Activated T-cell treated with anti-CD3 and anti-CD28 coated beads, Interleukin-2, amount 50 U/mL, for 72 hours (primary cell): ENCODE measurements at places on chromosomes 13 and 19. TPM values are rescaled to one million over a fixed set of nuclear protein-coding genes. Genes with fewer than 3 reads are reported as not detected.

DNA sequence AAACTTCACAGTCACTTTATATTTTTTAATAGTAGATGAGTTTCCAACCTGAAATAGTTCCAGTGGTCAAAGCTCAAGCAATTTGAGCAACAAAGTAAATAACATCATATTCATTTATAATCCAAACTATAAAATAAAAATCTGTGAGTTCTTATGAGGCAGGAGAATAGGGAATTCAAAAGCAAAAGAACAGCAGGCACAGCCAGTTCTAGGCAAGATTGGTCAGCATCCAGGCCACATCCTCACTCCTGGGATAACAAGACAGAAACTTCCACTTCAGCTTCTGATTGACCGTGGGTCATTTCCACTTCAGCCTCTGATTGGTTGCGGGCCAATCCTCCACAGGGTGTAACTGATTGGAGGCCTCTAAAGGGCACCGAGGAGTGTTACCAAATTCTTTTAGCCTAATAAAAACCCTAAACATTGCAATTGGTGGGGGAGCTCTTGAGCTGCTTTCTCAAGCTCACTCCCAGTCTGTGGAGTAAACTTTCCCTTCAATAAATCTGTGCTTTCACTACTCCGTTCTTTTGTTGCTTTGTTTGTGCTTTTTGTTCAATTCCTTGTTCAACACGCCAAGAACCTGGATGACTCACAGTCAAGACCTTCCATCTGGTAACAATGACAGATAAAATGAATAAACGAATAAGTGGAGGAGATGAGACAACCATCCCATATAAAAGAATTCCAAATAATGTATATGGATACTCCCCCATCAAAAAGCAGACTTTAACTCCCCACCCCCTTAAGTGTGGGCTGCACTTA lies 42.6 kb upstream of the AMER2 start:
- peaks cover 12% of the 10 kb centered on the region for H3K27me3 ChIP-seq
- H3K36me3 ChIP-seq = no peaks in the 10 kb centered on the region
- H3K27ac ChIP-seq = no peak overlapping the region
- H3K4me3 ChIP-seq = no peak overlapping the region
- H3K4me1 ChIP-seq = no peaks in the 10 kb centered on the region

GRCh38 chr19:6313398-6313969 lies 19.9 kb downstream of the ACER1 start:
- no peaks in the 10 kb centered on the region for H3K36me3 ChIP-seq
- no peaks in the 10 kb centered on the region for H3K27me3 ChIP-seq
- no peak overlapping the region for H3K27ac ChIP-seq
- no peak for DNase-seq

UPF3A gene
- total RNA-seq = 81.5 TPM

DNA sequence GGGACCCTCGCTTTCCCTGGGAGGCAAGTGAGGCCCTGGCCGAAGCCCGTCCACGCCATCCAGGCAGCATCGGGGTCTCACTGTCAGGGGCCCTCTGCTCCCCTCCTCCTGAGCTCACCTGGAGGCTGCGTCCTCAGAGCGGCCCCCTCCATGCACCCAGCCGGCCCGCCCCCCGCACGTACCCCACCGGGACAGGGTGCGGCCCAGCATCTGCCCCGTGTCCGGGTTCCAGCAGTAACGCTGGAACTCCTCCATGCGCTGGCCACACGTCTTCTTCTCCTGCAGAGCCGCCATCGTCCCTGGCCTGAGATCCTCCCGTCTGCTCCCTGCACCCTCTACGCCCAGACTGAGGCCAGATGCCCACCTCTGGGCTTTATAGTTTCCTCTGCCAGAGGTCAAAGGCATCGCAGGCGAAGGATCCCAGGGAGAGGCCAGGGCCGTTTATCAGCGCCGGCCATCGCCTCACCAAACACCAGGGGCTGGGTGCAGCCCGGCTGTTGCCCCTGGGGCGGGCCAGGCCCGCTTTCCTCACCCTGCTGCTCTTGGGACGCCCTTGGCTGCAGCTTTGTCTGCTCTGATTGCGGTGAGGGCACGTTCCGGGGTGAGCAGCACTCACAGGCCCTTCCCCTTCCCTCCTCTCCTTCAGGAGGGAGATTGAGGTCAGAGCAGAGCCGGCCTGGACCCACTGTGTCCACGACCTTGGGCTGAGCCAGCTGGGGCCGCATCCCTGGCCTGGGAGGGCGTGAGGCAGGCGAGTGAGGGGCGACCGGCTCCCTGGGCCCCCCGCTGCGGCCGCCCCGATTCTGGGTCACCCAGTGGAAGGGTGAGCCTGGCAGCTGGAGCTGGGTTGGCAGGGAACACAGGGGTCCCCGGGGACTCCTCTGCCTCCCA lies at the start of gene ATP4B:
ATP4B (minus strand) TSS at position 348 of the 891 bp plus-strand sequence; CDS start at position 294, 54 bp downstream.
- no peak for DNase-seq
- no peaks in the 10 kb centered on the region for H3K27me3 ChIP-seq
- no peak within 1 kb of the TSS for H3K27ac ChIP-seq
- peaks cover 6% of the 10 kb centered on the region for H3K36me3 ChIP-seq
- H3K4me3 ChIP-seq = no peak within 1 kb of the TSS
- H3K4me1 ChIP-seq = peaks cover 13% of the 10 kb centered on the region

DNA sequence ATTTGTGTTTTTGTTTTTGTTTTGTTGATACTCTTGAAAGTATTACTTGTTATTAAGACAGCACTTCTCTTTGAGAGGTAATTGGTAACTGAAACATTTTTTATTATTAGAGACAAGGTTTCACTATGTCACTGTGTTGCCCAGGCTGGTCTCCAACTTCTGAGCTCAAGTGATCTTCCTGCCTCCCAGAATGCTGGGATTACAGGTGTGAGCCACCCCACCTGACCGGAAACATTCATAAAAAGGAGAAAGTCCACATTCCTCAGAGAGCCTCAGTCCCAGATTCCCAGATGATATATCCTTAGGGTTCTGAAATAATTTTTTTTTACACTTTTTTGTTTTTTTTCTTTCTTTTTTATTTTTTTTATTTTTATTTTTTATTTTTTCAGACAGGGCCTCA lies 2.7 kb downstream of the CARM1 start:
- H3K36me3 ChIP-seq = peaks cover under 1% of the 10 kb centered on the region
- H3K27me3 ChIP-seq = no peaks in the 10 kb centered on the region
- peaks cover 58% of the 10 kb centered on the region for H3K4me1 ChIP-seq
- H3K4me3 ChIP-seq = peak overlapping the region; percentile 60

SERP2 gene
- 1.0 TPM for total RNA-seq

SLC10A2 gene
- total RNA-seq = not detected

ANGPTL8 gene
- not detected for total RNA-seq

GRCh38 chr13:97261254-97262005 lies 39.3 kb downstream of the MBNL2 start:
- peak overlapping the region; percentile 35 for H3K27ac ChIP-seq
- peak; percentile 28 for DNase-seq
- peak overlapping the region; percentile 61 for H3K4me3 ChIP-seq

- DNase-seq = no peak
- peaks cover 27% of the 10 kb centered on the region for H3K4me1 ChIP-seq
- no peaks in the 10 kb centered on the region for H3K36me3 ChIP-seq
- H3K27me3 ChIP-seq = peaks cover 12% of the 10 kb centered on the region
Measured at GRCh38 chr13:73231471-73231870, 172.7 kb downstream of the KLF5 start.

- H3K27ac ChIP-seq = no peak overlapping the region
- H3K27me3 ChIP-seq = peaks cover 32% of the 10 kb centered on the region
- no peak overlapping the region for H3K4me3 ChIP-seq
- peak; percentile 67 for DNase-seq
- H3K36me3 ChIP-seq = no peaks in the 10 kb centered on the region
Measured at GRCh38 chr19:39671739-39672363, 16.1 kb downstream of the LGALS16 start.

GRCh38 chr19:18253716-18254115 lies 20.5 kb downstream of the IQCN start:
- H3K27ac ChIP-seq = no peak overlapping the region
- no peak overlapping the region for H3K4me3 ChIP-seq
- peaks cover 32% of the 10 kb centered on the region for H3K27me3 ChIP-seq
- peaks cover 8% of the 10 kb centered on the region for H3K4me1 ChIP-seq

GRCh38 chr13:48398450-48399095 lies 14.3 kb downstream of the LPAR6 start:
- H3K27me3 ChIP-seq = no peaks in the 10 kb centered on the region
- DNase-seq = no peak

PRKD2 gene
- total RNA-seq = 92.9 TPM

NRTN gene
- total RNA-seq = 3.7 TPM

ICAM5 gene
- total RNA-seq = 3.8 TPM

DNA sequence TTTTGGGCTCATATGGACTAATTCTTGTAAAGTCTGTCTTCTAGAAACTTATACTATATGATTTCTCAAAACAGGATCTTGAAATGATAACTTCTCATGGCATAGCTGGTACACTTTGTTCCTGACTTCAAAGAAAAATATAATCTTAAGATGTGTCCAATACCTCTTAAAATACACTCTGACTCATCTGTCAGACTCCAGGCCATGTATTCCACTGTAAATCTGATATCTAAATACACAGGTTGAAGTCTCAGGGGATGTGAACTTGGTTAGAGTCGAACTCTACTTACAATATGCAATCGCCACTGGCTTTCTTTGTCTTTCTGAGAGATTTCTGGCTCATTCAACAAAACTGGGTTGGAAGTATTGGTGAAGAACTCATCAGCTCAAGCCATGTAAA lies 99.8 kb downstream of the LACC1 start:
- H3K4me1 ChIP-seq = no peaks in the 10 kb centered on the region
- peaks cover 4% of the 10 kb centered on the region for H3K36me3 ChIP-seq
- H3K27ac ChIP-seq = no peak overlapping the region
- H3K27me3 ChIP-seq = peaks cover 16% of the 10 kb centered on the region
- no peak overlapping the region for H3K4me3 ChIP-seq

DNA sequence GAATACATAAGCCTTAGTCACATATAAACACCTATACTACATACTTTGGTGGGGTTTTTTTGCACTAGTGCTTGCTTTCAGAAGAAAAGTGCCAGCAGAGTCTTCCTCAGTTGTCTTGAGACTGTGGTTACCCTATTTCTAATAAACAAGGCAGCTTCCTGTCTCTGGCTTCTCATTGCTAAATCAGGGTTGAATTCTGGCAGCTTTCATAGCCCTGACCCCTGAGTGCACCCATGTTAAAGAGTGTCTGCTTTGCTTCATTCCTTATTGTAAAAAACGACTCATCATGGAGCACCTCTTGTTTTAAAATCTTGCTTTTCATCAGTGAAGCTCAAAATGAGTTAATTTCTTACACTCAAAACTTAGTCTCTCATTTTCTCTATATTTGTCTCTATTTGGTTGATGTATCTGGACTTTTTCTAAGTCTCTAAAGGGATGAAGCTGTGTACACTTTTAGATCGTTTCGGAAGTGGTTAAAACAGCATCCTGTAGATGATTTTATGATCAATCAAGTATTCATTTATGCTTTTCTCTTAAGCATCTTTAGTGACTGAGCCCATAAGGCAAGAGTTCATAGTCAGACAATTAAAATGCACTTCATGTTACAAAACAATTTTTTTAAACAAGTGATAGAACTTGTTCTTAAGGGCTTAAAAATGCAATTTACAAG lies 72.1 kb downstream of the KLF12 start:
- peak overlapping the region; percentile 93 for H3K27ac ChIP-seq
- H3K4me3 ChIP-seq = peak overlapping the region; percentile 95
- no peak for DNase-seq
- H3K36me3 ChIP-seq = peaks cover 14% of the 10 kb centered on the region

DNA sequence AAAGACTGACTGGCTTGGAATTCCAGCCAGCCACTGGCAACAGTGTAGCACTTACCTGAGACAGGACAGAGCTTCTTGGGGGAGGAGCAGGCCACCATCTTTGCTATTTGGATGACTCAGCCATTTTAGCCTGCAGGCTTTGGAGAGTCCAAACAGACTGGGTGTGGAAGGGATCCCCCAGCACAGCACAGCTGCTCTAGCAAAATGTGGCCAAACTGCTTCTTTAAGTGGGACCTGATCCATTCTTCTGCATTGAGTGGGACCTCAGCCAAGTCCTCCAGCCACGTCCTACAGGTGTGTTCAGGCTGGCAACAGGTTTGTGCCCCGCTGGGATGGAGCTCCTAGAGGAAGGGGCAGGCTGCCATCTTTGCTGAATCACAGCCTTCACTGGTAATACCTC lies 80.0 kb downstream of the NDFIP2 start:
- H3K4me3 ChIP-seq = no peak overlapping the region
- H3K27me3 ChIP-seq = no peaks in the 10 kb centered on the region
- no peak for DNase-seq
- H3K27ac ChIP-seq = no peak overlapping the region
- H3K36me3 ChIP-seq = peaks cover 47% of the 10 kb centered on the region
- H3K4me1 ChIP-seq = no peaks in the 10 kb centered on the region

CEACAM4 gene
- total RNA-seq = not detected

DNA sequence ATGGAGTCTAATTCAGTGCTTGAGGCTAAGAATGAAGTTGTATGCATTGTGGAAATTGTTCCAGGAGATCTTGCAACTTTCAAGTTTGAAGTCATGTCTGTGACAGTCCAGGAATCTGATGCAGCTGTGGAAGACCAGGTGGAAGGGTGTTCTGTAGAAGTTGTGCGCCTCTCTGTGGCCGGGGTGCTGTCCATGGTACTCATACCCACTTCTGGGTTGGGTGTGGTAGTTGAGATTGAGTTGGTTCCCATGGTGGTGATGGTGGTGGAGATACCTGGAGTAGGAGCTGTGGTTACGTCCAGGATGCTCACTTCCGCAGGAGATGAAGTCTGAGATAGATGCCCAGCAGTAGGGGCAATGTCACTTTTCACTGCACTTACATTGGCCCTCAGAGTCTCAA lies 44.3 kb downstream of the MUC16 start:
- no peak overlapping the region for H3K4me3 ChIP-seq
- H3K27ac ChIP-seq = no peak overlapping the region
- no peaks in the 10 kb centered on the region for H3K36me3 ChIP-seq
- peaks cover 12% of the 10 kb centered on the region for H3K27me3 ChIP-seq
